ENCODE measurements at places on chromosomes 12 and 14.

- no peak for DNase-seq
Observed at GRCh38 chr12:2960996-2961616, 1.9 kb downstream of the TEAD4 start.

DNA sequence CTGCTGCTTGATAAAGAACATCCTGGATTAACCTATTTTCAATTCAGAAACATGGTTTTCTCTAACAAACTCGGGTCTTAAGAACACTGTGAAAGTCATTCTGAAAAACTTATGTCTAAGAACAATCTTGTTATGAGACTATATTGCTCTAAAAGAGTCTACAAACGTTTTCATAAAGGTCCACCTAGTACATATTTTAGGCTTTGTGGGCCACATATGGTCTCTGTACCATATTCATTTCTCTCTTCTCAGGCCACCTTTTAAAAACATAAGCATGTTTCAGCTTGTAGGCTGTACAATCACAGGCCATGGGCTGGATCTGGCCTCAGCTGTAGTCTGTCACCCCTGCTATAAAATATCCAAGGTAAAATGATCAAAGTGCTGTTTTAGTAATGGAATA lies 39.9 kb downstream of the PPP4R3A start:
- DNase-seq, result no peak

DNA sequence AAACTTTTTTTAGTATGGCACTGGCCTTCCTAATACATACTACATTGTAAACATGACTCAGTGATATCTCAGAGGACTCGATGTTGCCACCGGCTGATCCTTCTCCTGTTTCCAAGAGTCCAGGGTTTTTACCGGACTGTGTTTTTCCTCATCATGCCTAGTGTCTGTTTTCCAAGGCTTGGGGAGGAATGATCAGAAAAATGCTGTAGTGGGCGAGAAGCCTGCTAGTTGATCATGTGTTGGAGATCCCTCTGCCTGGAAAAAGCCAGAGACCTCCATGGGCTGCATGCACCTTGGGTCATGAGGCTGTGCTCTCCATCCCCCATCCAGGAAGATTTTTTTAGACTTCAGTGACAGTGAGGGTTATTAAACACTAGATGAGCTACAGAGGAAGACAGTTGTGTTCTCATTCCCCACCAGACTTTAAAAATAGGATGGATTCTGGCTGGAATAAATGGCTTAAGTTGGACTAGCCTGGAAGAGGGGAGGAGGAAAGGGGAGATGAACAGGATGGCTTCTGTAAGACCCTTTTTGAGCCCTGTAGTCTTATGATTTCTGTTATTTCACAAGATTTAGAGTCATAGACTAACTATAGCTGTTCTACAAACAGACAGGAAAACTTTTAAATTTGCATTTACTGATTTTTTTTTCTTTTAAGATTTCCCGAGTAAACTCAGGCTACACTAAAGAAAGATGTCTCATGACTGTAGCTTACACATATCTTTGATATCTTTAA lies 145.7 kb downstream of the SAMD4A start:
- DNase-seq, result no peak

- DNase-seq, result no peak
Observed at GRCh38 chr14:103250181-103250580, 83.9 kb upstream of the EIF5 start.

- DNase-seq, result no peak
Observed at GRCh38 chr12:94121886-94122285, 26.5 kb upstream of the PLXNC1 start.

GRCh38 chr14:92035890-92036289 lies 4.0 kb downstream of the TRIP11 start:
- no peak for DNase-seq

GRCh38 chr12:83538361-83538965 lies 851.8 kb downstream of the TMTC2 start:
- DNase-seq, result no peak

- DNase-seq, result no peak
Observed at GRCh38 chr14:68458253-68458652, 334.6 kb downstream of the ZFP36L1 start.

- DNase-seq, result no peak
Observed at GRCh38 chr14:22929961-22930364, 787 bp upstream of the PRMT5 start.

- DNase-seq, result no peak
Observed at GRCh38 chr14:69760810-69761209, 6.1 kb upstream of the SRSF5 start.

DNA sequence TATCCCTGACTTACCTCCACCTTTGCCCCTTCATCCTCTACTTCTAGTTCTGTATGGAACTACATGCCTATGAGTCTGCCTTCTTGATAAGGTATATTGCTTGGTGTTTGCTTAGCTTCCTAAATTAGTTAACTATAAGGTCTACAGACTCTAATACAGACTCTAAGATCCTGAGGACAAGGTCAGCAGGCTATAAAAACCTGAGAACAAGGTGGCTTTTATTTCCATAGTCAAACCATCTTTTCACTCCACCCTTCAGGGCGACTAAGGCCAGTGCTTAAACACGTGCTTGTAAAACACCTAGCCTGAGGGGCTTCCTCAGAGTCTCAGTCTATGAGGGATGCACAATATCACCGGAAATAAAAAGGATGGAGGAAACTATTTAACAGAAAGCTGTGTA lies 36.1 kb upstream of the COL2A1 start:
- DNase-seq, result no peak

DNA sequence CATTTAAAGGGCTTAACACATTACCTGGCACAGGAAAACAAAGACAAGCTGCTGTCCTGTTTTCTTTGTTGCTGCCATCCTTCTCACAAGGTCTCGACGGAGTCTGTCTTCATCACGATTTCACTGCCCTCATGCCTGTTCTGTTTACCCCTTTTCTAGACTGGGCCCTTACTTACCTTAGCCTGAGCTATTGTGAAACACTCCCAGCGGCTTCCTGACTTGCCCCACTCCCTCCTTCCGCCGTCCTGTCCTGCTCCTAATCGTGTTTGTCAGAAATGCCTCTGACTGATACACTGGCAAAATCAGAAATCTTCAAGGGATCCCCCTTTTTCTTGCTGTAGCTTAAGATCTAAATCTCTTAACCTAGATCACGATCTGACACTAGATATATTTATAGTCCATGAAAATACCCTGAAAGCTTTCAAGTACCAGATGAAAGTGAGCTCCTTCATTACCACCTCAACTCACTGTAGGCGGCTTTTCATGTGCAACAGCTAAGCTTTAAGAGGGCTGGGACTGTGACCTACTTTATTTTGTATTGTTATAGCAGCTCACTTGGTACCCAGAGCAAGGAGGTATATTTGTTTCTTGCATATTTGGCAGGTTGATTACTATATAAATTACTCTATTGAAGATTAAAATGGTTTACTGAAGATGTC lies 32.1 kb downstream of the TECPR2 start:
- DNase-seq, result no peak

DNA sequence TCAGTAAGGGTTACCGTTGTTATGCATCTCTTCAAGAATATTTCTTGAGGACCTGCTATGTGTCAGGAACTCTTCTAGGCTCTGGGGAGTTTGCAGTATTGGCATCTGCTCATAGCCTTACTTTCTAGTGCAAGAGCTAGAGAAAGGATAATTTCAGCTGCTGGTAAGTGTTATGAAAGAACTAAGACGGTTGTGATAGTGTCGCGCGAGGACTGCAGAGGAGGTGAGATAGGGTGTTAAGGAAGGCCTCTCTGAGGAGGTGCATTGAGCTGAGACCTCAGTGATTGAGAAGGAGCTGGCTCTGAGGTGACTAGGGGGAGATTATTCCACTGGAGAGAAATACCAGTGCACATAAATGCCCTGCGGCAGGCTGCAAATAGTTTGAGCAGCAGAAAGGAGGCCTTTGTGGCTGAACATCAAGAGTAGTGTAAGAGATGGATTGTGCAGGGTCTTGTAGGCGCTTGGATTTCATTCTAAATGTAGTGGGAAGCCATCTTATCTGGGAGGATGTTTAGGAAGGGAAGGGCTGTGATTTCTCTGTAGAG lies 824 bp downstream of the DDX55 start:
- DNase-seq, result no peak
